ENCODE measurements at places on chromosomes 7 and 10.
A peak's percentile ranks its signal among the peaks of the same experiment; 100 is the strongest.

- DNase-seq, result no peak
Measured at GRCh38 chr10:49257154-49257553, 41.8 kb upstream of the C10orf71 start.

DNA sequence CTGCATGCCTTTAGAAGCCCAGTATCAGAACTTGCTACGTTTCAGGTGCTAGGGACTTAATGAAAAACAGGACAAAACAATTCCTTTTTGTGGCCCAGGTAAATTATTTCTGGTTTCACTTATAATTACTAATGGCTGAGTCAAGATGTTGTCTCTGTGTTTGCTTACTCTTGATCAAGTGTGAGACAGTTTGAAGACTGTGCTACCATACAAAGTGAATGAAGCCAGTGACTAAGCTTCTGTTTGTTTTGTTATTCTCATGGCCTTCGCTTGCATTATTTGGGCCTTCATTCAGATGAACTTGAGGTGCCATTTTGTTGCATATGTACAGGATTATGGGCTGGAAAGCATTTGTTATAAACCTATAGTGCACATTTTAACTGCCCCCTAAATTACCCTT lies 17.9 kb downstream of the SMNDC1 start:
- DNase-seq, result no peak

DNA sequence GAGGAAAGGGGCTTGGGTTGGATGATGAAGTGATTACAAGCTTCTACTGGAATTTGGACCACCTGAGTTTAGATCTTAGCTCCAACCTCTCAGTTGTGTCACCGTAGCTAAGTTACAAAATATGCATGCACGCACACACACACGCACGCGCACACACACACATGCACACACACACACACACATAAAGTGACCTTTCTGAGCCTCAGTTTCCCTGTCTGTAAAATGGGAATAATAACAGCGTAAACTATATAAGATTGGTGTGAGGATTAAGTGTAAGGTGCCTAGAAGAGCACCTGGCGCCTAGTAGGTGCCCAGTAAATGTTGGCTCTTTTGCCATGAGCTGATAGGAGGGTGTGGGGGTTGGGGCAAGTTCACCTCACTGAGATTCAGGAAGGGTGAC lies 12.6 kb upstream of the AQP1 start:
- DNase-seq, result no peak

DNA sequence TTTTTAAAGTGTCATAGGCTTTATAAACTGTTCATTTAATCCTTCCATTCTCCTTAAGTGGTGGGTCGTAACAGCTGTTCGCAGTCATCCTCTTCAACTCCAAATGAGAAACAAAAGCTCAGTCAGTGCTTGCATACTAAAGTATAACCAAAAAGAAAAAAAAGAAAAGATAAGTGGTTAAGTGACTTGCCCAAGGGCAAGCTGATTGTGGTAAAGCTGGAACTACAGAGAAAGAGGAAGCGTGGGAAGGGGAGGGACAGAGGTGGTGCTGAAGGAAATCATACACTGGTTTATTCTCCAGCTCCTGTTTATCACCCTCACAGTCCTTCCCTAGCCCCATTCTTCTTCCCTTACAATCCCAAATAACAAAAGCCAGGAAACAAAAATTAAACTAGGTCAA lies 29.6 kb downstream of the IDE start:
- DNase-seq, result no peak

GRCh38 chr10:52083422-52083821 lies 230.7 kb upstream of the DKK1 start:
- no peak for DNase-seq

DNA sequence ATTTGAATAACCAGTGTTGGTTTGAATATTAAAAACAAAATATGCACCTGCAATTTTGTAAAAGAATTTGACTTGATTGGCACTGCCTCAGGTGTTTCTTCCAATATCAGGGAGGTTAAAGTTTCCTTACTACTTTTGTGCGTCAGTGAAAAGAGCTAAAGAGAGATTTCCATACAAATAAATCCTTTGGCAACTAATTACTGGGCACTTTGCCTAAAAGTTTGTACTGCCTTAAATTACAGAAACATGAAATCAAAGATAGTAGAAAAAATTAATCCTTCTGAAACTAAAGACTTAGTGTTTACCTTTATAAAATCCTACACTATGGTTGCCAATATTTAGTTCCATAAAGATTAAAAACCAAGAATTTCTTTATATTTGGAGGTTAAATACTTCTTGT lies 72.5 kb downstream of the DNAJB9 start:
- no peak for DNase-seq

DNA sequence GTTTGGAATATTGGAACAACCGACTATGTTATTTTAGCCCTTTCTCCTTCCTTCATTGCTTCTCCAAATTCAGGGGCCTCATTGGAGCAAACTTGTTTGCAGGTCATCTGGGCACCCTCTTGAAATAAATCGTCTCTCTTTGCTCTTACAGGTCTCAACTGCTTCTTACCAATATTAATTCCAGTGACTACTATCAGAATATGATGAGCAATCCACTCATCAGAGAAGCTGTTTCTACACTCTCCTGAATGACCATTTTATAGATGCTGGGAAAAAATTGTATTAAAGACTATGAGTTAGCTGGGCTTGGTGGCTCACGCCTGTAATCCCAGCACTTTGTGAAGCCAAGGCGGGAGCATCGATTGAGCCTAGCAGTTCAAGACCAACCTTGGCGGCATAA lies 12.5 kb upstream of the HNRNPF start:
- no peak for DNase-seq

- DNase-seq, result no peak
Measured at GRCh38 chr10:82245157-82245556, 370.2 kb downstream of the NRG3 start.

GRCh38 chr7:45060295-45060694 lies 28.5 kb downstream of the NACAD start:
- DNase-seq, result no peak

DNA sequence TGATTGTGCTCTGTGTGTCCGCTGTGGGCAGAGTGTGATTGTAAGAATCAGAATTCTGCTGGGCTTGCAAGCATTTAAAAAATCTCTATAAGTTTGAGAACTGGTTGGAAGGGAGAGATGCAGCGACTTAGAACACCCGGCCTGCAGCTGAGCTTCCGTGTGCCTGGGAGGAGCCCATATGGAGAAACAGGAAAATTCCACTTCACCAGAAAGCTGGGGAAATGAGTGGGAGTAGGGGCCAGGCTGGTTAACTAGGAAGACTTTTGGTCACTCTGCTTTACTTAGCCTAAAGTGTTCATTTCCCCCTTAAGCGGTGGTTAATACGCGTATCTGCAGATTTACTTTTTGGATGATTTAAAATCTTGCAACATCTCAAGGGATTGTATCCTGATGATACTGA lies 72.2 kb downstream of the TCF7L2 start:
- no peak for DNase-seq

GRCh38 chr7:69610374-69611084 lies 12.3 kb downstream of the AUTS2 start:
- DNase-seq, result no peak

DNA sequence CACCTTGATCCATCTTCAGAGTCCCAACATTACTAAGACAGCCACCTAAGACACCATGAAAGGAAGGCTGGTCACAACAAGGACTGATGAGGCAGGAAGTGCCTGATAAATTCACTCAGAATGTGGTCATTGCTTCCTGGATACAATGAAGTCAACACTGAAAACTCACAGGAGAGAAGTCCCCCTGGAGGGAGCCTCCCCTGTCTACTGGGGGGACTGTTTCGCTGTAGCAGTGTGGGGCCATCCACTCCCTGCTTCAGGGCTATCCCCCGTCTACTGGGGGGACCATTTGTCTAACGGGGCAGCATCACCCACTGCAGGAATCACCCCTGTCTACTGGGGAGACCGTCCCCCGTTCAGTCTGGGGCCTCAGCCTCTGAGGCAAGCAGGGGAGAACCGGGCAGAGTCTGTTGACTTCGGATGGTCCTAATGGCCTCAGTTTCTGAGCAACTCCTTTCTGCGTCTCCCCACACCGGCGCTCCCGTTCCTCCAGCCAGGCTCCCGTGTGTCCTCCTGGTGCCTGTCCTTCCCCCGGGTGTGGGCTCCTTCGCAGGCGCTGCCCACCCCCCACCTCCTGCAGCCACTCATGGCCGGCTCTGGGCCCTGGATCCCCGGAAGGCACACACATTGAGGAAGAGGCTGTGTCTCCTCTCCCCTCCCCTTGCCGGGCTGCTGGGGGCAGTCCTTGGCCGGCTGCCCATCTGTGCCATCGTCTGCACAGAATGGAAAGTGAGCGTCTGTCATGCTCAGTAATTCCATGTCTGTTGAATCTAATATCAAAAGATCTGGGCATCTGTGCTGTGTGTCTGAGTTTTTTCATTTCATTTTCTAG lies 59.9 kb upstream of the DNAJB6 start:
- DNase-seq, result no peak

DNA sequence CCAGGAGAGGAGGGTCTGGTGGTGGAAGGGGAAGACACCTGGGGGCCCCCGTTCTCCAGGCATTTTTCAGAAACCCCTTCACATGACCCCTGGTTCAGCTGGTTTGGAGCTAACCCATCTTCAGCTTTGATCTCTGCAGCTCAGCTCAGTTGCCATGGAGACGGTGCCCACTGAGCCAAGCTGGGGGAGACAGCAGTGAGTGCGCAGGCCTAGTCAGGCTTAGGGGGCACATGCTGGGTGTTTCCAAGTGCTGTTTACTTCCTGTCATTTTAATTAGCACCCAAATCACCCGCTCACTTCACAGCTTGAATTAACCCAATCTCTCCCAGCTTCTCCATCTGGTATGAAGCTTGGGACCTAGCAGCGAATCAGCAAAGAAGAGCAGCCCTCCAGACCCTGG lies 9.0 kb downstream of the SPOCK2 start:
- no peak for DNase-seq

DNA sequence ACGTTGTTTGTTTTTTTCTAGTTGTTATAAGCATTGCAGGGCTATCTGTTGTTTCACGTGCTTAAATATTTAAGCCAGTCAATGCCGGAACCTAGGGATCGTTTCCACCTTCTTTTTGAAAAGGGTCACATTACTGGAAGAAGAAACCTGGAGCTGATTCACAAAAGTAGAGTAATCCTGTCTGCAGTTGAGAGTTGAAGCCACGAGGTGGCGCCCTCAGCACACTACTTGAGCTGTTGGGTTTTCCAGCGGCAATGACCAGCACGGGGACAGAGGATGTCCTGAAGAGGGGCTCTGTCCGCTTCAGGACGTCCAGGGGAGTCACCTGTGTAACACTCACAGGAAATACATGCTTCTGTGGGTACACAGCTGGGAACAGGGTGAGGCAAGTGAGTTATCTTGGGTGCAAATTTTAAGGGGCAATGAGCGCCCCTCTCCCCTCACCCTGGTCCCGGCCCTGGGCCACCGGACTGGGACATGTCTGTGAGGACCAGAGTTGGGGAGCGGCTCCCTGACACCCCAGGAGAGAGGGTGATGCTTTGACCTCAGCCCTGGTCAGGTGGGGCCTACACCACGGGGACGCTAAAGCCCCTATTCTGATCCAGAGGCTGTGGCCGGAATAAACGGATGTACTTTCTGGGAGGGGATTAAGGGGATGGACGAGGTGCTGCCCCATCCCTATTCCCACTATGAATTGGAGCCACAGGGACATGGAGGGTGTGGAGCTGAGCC lies 26.3 kb upstream of the WDFY4 start:
- no peak for DNase-seq

- DNase-seq, result no peak
Measured at GRCh38 chr7:35015346-35015859, 21.9 kb downstream of the DPY19L1 start.

- DNase-seq, result no peak
Measured at GRCh38 chr7:66296557-66296956, 91.4 kb downstream of the TPST1 start.

GRCh38 chr7:153193144-153193595 lies 433.6 kb downstream of the ACTR3B start:
- peak; percentile 74 for DNase-seq

DNA sequence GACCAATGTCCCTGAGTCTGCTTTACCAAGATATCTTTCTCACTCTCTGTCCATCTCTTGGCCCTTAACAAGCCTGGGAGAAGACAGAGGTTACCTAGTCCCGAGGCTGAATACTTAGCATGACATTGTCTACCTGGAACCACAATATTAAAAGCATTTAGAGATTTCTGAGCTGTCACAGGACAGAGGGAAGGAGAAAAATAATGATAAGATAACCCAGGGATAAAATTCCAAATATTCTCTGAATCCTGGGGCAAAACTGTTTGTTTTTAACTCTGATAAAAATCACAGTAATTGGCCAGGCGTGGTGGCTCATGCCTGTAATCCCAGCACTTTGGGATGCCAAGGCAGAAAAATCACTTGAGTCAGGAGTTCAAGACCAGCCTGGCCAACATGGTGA lies 12.0 kb upstream of the MAPK8 start:
- no peak for DNase-seq

DNA sequence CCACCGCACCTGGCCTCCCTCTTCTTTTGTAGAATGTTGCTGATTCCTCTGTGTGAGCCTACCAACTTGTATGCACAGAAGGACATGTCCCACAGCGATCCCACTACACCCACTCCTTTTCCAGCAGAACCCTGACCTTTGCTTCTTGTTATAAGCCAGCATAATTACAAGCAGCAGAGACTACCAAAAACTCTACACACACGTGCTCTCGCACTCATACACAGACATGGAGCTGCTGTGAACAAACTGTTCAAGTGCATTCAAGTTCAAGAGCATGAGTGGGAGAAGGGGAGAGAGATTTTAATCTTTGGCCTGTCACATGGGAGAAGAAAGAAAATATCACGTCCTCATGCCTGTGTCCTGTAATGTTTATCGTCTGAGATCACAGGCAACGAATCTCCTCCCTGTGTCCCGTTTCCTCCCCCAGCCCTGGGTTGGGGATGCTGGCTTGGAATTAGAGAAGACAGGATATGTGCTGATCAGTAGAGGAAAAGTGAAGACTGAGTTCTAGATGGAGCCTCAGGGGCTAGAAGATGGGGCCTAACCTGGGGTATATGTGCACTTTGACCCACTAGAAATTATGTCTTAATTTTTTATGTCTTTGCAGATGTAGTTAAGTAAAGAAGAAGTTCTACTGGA lies 79.6 kb downstream of the NHLRC2 start:
- no peak for DNase-seq

DNA sequence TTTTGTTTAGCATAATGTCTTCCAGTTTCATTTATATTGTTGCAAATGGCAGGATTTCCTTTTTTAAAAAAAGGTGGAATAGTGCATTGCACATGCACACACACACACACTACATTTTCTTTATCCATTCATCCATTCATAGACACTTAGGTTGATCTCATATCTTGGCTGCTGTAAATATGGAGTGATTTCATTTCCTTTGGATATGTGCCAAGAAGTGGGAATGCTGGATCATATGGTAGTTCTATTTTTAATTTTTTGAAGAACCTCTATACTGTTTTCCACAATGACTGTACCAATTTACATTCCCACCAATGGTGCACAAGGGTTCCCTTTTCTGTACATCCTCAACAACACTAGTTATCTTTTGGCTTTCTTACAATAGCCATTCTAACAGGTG lies 68.9 kb downstream of the EBLN1 start:
- DNase-seq, result no peak

- no peak for DNase-seq
Measured at GRCh38 chr10:22372917-22373316, 27.6 kb downstream of the SPAG6 start.

- DNase-seq, result no peak
Measured at GRCh38 chr7:3210531-3210930, 90.5 kb upstream of the SDK1 start.

Data from NCI-H1930 (cell line).